ENCODE measurements at places on chromosomes 3 and 15.

DNA sequence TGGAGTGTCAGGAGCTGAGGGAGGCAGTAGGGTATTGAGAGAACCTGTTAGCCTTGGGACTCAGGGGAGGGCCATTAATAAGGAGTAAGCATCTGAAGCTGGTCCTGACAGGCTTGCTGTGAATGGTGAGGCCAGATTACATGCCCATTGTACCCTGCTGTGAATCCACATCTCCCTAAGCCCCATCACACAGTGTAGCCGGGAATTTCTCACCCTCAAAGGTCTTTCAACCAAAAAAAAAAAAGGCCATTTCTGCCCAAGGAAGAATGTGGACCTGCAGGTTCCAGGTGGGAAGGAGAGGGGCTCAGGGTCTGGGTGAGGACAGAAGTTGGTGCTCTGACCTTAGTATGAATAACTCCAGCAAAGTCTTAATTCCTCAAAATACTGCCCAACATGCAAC lies 37.2 kb downstream of the MAGEF1 start:
- no peak for DNase-seq

- DNase-seq, result no peak
Measured at GRCh38 chr3:151402349-151402748, 17.8 kb upstream of the P2RY12 start.

DNA sequence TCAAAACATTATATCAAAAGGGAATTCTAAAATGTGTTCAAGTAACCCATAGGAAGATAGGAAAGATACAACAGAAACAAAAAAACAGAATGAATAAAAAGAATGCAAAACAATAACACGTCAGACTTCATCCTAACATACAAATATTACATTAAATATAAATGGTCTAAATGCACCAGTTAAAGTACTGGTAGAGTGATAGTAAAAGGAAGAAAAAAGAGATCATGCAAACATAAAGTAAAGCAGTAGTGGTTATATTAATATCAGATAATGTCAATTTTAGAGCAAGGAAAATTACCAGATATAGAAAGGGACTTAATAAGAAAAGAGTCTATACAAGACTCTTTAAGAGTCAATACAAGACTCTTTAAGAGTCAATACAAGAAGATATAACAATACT lies 755.7 kb downstream of the MCTP2 start:
- DNase-seq, result no peak

- DNase-seq, result no peak
Measured at GRCh38 chr3:192042116-192042515, 581.2 kb downstream of the PYDC2 start.

GRCh38 chr3:94292151-94292550 lies 229.3 kb downstream of the NSUN3 start:
- no peak for DNase-seq

- DNase-seq, result no peak
Measured at GRCh38 chr15:56199038-56199437, 44.6 kb downstream of the RFX7 start.

DNA sequence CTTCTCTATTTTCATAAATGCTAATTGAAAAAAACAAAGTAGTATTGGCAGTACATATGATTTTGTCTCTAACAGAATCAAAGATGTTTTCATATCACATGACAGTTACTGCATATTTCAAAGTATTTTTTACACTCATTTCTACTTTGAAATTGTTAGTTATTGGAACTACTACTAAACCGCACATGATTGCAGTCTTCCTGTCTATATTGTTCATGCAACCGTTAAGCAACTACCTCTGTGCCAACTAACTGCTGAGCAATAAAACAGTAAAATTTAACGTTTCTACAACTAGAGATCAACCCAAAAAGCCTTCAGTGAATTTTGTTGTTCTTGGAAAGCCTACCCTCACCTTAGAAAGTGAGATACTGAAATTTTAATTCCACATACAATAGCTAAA lies 64.2 kb downstream of the DMXL2 start:
- no peak for DNase-seq

DNA sequence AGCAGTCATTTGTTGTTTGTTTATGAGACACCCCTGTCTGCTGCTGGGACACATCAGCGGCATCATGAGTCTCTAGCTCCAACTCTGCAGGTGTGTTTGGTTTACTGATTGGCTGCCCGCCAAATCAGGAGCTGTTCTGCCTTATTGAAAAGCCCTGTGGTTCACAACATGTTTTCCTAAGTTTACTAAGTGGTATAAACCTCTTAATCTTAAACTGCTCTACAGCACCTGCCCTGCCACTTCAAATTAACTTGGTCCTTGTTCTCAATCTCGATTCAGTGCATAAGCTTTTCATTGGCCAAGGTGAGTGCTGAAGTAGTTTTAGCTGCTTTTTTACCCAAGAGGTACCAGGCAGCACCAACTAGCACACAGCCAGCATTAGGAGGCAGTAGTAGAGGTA lies 77.8 kb upstream of the WDR72 start:
- peak; percentile 5 for DNase-seq

GRCh38 chr15:91208371-91208770 lies 108.3 kb downstream of the SV2B start:
- DNase-seq, result peak; percentile 64

DNA sequence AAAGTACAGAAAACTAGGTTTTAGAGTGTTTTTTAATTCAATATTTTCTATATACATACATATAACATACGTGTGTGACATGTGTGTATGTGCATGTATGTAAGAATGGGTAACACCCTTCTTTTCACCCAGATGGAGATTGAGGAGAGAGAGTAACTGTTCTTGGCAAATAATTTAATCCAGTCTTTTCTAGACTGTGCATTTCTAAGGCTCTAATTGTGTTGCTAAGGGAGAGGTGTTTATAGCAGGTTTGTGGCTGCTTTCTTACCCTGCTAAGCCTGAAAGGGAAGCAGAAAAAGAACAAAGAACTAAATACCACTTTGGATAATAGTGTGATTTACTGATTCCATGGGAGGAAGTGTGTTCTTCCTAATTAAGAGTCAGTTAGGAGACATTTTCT lies 46.0 kb upstream of the ALDH1L1 start:
- DNase-seq, result no peak

DNA sequence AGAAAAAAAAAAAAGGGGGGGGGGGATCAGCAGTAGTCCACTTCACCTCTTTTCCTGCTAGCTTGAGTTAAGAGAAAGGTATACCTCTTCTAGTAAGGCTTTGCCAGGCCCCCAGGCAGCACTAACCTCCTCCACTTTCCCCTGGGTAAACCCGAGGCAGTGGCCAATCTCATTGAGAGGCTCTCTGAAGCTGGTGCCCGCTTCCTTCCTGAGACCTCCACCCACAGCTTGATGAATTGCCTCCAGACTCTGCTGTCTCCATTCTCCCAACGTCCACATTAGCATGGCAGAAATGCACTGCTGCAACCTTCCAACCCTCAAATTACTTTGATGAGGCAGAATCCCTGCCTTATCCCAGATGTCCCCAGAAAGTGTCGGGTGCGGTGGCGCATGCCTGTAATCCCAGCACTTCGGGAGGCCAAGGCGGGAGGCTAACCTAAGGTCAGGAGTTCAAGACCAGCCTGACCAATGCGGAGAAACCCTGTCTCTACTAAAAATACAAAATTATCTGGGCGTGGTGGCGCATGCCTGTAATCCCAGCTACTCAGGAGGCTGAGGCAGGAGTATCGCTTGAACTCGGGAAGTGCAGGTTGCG lies 15.3 kb downstream of the RLBP1 start:
- no peak for DNase-seq

DNA sequence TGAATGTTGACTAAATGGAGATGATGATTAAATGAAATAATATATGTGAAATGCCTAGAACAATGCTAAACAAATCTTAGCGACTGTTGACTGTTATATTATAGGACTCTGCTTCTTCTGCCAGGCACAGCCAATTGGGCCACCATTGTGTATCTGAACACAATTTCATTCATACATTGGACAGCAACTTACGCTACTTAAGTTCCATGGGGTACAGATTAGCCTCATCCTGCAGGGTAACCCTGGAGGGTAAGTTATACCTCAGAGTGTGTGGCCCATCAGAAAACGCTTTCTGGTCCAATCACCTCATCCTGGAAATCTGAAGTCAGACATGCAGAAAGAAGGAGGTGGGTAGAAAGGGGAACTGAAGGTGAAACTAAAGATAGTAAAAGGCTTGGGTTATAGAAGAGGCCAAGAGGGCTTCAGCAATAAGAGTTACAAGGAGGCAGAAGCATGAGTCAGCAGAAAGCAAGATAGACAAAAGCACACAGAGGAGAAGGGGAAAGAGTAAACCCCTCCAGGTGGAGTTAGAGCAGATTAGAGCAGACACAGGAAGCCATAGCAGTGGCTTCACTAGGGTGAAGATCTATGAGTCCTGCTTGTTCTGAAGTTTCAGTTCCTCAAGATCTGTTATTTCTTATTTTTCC lies 119.3 kb upstream of the SLC24A5 start:
- no peak for DNase-seq

- DNase-seq, result no peak
Measured at GRCh38 chr3:187207624-187208023, 10.3 kb downstream of the RTP1 start.

GRCh38 chr3:50448752-50449539 lies 54.5 kb downstream of the CACNA2D2 start:
- no peak for DNase-seq

- no peak for DNase-seq
Measured at GRCh38 chr3:140552403-140552802, 125.5 kb upstream of the TRIM42 start.

DNA sequence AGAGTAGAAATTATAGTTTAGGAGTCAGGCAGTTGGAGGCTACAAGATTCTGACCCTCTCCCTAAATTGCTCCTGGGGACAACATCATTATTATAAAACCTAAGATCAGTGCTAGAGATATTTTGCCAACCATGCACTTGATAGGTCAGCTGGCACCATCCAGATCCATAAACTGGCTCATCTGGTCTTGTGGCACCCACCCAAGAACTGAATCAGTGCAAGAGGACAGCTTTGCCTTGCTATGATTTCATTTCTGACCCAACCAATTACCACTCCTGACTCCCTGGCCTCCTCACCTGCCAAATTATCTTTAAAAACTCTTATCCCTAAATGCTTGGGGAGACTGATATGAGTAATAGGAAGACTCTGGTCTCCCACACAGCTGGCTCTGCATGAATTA lies 461.1 kb upstream of the TGFBR2 start:
- DNase-seq, result no peak

GRCh38 chr3:66386925-66387650 lies 113.7 kb downstream of the LRIG1 start:
- DNase-seq, result no peak

- DNase-seq, result no peak
Measured at GRCh38 chr15:81163961-81164800, 30.1 kb downstream of the CFAP161 start.

DNA sequence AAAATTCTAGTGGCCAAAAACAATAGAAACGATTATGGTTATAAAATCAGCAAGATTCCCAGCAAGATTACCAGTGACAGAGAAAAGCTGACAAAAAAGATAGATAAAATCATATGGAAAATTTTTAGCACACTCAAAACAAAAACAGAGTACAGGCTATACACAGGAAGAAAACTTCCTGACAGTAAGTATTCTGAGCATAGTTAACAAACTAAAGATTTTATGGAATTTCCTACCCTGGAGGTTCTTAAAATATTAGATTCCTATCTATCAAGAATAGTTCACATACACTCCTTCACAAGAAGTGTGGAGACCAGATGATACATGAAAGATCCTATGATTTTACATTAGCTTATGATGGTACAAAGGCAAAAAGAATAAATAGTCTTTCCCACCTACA lies 50.8 kb downstream of the ZNF148 start:
- no peak for DNase-seq

DNA sequence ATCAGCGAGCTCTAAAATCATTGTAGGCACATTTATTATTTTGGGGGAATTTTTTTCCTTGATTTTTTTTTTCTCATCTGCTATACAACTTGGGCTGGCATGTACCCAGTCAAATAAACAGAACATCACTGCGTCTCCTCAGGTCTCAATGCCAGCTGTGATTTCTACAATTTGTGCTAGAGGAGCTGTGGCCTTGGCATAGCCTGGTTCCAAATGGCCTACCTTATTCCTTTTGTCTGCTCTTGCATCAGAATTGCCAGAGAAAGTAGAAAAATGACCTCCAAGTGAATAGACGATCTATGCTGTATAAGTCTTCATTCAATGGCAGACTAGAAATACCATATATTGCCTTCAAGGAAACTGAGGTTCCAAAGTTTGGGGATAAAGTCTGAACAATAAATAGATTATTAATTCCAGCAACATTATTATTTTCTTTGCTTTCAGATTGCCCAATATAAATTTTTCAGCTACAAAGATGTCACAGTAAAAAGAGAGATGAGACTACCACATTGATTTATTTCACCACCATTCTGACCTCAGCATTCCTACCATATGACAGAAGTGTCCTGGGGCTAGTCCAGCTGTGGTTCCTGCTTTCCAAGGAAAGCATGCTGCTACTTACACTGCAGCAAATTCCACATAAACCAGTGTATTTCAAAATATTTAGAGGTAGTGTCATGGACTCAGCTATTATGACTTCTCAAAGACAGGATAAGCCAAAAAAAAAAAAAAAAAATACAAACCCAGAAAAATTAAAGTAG lies 493.9 kb upstream of the ZNF385D start:
- no peak for DNase-seq

DNA sequence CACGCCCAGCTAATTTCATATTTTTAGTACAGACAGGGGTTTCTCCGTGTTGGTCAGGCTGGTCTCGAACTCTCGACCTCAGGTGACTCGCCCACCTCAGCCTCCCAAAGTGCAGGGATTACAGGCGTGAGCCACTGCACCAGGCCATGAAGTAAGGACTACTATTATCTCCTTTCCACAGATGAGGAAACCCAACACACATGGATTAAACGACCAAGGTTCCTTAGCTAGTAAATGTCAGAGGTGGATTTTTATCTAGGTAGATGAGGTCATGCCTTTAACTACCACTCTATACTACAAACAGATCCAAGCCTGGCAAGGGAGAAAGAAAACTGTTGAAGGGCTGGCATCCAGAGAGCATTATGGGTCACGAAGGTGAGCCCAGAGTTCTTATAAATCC lies 15.5 kb upstream of the TBL1XR1 start:
- DNase-seq, result no peak

DNA sequence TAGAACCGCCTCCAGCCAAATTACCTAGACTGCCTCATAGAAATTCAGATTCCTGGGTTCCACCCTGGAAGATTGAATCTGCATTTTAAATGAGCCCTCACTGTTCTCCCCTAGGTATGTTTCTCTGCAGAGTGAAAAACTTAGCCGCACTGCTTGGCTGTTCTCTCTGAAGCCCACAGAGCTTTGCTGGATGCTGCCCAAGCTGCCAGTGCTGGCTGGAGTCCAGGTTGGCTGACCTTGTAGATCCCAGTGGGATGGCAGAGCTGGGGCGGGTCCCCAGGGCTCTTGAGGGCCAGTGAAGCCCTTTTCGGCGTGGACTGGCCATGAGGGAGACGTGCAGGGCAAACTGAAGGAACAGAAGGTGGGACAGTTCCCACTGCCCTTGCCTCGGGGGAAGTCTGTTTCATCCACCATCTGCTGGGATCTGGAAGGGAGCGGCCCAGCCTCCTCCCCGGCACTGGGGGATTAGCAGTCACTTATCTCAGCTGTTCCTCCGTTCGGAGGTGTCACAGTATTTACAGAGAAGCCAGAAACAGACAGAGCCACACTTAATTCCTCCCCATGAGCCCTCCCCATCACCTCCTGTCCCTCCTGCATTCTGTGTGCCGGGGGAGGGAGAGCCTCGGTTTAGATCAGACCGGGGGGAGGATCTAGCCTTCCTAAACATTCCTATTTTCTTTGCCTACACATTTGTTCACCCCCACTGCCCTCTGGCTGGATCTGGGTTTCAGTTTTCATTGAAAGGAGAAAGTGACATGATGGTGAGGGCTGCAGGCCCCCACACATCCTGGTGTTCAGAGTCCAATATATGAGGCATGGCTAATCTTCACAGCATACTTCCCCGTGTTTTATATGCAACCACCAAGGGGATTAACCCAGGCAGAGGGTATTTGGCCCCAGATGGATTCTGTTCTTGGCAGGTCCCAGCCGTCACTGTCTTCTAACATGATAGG lies 4.1 kb upstream of the ACTC1 start:
- peak; percentile 76 for DNase-seq

Measured in cerebellum (tissue), 4 donors.